ENCODE measurements at places on chromosomes 16 and 17.

DNA sequence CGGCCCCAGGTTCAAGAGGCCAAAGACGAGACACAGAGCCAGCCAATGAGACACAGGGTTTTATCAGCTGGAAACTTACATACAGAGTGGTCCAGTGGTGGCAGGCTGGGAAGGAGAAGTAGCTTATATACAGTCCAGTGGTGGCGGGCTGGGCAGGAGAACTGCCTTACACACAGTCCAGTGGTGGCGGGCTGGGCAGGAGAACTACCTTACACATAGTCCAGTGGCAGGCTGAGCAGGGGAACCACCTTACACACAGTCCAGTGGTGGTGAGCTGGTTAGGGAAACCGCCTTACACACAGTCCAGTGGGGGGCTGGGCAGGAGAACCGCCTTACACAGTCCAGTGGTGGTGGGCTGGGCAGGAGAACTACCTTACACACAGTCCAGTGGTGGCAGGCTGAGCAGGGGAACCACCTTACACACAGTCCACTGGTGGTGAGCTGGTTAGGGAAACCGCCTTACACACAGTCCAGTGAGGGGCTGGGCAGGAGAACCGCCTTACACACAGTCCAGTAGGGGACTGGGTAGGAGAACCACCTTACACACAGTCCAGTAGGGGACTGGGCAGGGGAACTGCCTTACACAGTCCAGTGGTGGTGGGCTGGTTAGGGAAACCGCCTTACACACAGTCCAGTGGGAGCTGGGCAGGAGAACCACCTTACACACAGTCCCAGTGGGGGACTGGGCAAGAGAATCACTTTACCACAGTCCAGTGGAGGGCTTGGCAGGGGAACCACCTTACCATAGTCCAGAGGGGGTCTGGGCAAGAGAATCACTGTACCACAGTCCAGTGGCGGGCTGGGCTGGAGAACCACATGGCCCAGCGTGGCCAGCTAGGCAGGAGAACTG is 90.9 kb downstream of the GAS7 start:
- no peak for DNase-seq

GRCh38 chr16:67244387-67245185 is 2.7 kb downstream of the FHOD1 start:
- peak; percentile 83 for DNase-seq

DNA sequence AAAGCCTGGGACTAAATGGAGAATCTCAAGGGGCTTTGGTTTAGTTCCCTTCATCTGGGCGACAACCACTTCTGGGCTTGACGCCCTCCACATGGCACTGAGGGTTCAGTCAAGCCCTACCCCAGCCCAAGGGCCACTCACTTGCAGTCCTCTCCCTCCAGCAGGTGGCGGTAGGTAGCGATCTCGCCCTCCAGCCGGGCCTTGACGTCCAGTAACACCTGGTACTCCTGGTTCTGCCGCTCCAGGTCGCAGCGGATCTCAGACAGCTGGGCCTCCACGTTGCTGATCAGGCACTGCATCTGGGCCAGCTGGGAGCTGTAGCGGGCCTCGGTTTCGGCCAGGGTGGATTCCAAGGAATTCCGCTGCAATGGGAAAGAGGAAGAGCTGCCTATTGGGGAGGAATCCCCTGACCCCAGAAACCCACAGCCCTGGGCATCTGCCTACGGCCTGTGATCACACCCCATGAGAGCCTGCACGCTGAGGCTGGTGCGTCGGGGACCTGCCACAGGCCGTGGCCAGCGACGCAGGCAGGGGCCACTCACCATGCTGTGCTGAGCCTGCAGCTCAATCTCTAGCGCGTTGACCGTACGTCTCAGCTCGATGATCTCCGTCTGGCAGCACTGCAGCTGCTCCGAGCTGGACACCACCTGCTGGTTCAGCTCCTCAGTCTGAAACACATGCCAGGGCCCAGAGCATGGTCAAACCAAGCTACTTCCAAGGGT is 2.7 kb downstream of the KRT36 start:
- peak; percentile 38 for DNase-seq

- peak; percentile 18 for DNase-seq
Measured at GRCh38 chr16:74700116-74700437, 585 bp downstream of the MLKL start.

DNA sequence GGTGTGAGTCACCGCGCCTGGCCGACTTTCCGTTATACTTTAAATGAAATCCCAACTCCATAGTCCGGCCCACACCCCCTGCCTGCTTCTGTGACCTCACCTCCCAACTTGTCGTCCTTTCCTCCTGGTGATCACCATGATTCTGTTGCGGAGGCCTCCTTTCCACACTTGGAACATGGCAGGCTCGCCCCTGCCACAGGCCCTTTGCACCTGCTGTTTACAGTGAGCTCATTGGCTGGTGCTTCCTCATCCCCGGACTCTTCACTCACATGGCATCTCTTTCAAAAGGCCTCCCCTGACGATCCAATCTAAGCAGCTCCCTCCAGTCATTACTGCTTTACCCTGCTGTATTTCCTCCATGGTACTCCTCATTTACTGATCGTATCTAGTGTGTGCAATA is 64.6 kb downstream of the RAP1GAP2 start:
- DNase-seq = no peak

- no peak for DNase-seq
Measured at GRCh38 chr16:66569827-66570405, 3.7 kb downstream of the CMTM1 start.

Data from stimulated activated CD4-positive, alpha-beta T cell treated with anti-CD3 and anti-CD28 coated beads, Interleukin-4, amount 100 ng/mL, for 24 hours (primary cell).